Mesangial cell (primary cell): ENCODE measurements at places on chromosomes 7 and 10. TPM values are rescaled to one million over a fixed set of nuclear protein-coding genes. Genes with fewer than 3 reads are reported as not detected.

ANKRD1 gene
- 30.8 and 108 TPM in 2 replicates for total RNA-seq

PDLIM1 gene
- 46.4 and 69.5 TPM in 2 replicates for total RNA-seq

PRRT4 gene
- 0.13 TPM in 1 of 2 replicates, not detected in the other for total RNA-seq

GIMAP5 gene
- total RNA-seq, result not detected in 2 replicates

FKBP6 gene
- 0.16 TPM in 1 of 2 replicates, not detected in the other for total RNA-seq

IDI2 gene
- total RNA-seq, result not detected in 2 replicates

PNLIPRP2 gene
- not detected in 2 replicates for total RNA-seq

MAGI2 gene
- total RNA-seq, result 0.81 and 4.6 TPM in 2 replicates

RELN gene
- 3.1 and 10.1 TPM in 2 replicates for total RNA-seq

SPDYE5 gene
- total RNA-seq, result not detected in 2 replicates

C10orf53 gene
- total RNA-seq, result not detected in 2 replicates

TFR2 gene
- total RNA-seq, result 0.33 and 0.63 TPM in 2 replicates

CALML5 gene
- not detected in 2 replicates for total RNA-seq

TTYH3 gene
- total RNA-seq, result 156 and 181 TPM in 2 replicates
